ENCODE measurements at places on chromosomes 6 and 20.
A peak's percentile ranks its signal among the peaks of the same experiment; 100 is the strongest.

GRCh38 chr6:144285798-144286502 lies 815 bp downstream of the UTRN start:
- DNase-seq: peak; percentile 23

DNA sequence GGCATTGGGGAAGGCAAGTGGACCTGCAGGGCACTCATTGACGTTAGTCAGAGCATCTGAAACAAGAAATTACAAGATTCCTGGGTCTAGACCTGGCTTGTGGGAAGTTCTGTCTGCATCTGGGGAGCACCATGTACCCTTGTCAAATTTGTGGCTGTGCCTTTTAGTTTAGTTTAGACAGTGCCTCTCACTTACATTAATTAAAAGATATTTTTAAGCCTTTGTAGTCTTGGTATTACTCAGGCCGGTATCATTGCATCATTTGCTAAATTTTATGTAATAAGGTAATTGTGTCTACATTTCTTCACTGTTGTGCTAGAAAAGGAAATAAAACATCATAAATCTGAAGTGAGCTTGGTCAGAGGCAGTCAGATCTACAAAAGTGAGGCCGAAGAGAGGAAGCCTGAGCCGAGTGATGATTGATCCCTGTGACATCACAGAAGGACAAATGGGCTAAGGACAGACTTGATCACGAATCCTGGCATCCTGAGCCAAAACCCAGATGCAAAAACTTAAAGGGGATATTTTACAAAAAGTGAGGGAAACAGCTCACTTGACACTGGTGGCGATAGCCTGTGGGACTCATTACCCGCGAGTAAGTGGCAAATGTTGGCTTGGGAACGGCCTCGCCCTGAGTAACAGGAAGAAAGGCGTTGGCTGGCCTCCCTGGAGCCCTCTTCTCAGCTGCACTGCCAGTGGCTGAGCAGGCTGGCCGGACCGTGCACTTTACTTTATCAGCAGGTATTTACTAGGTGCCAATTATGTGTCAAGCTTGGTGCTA lies 106.5 kb downstream of the TCP11 start:
- no peak for DNase-seq

GRCh38 chr6:159071843-159072769 lies 27.3 kb upstream of the TAGAP start:
- DNase-seq: no peak

GRCh38 chr6:113281014-113281413 lies 576.1 kb upstream of the MARCKS start:
- no peak for DNase-seq

DNA sequence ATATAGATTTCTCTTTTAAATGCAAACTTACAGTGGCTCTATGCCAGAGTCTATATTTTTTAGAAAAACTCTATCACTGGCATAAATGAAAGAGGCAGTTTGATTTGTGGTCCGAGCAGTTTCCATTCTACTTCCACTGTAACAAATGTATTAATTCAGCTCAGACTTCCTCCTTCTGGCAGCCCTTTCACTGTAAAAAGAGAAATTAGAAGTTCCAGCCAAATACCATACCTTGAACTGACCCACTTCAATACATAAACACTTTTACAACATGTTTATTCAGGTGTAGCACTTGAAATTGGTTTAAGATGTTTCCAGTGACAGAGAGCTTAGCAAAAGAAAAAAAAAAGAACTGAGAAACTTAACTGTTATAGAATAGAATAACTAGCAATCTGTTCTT lies 99.3 kb downstream of the BMP5 start:
- DNase-seq: no peak
